ENCODE measurements at places on chromosomes 1 and 21. TPM values are rescaled to one million over a fixed set of nuclear protein-coding genes. Genes with fewer than 3 reads are reported as not detected.

DNA sequence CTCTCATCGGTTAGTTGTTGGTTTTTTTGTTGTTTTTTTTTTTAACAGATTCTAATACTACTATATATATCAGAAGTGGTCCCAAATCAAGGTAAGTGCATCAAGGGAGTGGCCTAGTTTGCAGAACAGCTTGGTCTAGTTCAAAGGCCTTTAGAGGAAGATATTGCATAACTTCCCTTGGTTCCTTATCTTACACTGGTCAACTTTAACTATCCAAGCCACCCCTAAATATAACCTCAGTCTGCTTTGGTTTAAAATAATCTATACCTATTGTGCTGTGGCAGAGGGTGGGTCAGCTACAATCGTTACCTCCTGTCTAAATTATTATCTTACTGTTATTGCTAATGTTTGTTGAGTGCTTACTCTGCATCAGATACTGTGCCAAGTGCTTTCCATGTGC is 6.9 kb downstream of the S100A12 start:
- DNase-seq, result no peak

- no peak for DNase-seq
Observed at GRCh38 chr1:221779771-221780170, 37.9 kb upstream of the DUSP10 start.

DNA sequence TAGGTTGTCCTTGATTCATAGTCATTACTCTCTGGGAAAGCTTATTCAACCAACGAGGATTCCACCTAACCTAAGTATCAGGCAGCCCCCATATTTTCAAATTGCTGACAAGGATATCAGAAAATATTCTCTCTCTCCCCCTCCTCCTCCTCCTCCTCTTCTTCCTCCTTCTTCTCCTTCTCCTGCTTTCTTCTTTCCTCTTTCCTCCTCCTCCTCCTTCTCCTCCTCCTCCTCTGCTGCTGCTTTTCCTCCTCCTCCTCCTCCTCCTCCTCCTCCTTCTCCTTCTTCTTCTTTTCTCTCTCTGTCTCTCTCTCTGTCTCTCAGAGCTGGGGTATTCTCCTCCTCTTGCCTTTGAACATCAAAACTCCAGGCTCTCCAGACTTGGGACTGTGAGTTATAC is 2.5 kb upstream of the IGSF9 start:
- DNase-seq, result no peak

DNA sequence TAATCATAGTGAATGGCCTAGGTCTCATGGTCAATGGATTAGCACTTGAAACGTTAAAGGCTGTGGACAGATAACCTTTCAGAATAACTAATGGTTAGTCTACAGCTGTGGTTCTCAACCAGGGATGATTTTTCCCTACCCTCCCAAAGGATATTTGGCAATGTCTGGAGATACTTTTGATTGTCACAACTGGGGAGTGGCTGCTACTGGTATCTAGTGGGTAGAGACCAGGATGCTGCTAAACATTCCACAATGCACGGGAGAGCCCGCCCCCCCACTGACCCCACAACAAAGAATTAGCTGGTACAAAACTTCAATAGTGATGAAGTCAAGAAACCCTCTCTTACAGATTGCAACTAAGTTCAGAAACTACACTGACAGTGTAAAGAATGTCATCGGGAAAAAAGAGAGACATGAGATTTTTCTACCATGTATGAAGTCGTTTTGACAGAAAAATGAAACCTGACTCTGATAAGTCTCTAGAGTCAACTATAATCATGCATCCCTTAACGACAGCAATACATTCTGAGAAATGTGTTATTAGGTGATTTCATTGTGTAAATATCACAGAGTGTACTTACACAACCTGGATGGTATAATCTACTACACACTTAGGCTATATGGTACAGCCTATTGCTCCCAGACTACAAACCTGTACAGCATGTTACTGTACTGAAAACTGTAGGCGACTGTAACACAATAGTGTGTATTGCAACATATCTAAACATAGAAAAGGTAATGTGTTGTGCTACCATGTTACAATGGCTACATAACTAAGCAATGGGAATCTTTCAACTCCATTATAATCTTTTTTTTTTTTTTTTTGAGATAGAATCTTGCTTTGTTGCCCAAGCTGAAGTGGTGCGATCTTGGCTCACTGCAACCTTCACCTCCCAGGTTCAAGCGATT is 49.7 kb upstream of the PRDX6 start:
- DNase-seq, result no peak

Gene PDC
- total RNA-seq, result not detected

DNA sequence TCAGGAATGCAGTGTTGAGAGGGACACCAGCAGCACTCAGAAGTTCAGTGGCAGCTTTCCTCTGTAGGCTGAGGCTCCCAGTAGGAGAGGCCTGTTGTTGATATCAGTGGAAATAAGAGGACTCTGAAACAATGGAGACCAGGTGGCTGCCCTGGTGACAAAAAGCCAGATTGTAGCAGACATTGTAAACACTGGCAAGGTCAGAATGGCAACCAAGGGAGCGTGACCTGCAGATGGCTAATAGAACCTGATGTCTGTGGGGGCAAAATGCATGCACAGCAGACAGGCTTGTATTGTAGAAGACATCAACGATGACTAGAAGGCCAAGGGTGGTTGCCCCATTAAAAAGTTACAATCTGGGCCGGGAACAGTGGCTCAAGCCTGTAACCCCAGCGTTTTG is 53.1 kb upstream of the GPR37L1 start:
- DNase-seq, result no peak

Gene CELF3
- not detected for total RNA-seq

Gene TRIM46
- total RNA-seq, result 9.6 TPM

- DNase-seq, result no peak
Observed at GRCh38 chr1:100721526-100722207, 2.1 kb downstream of the VCAM1 start.

GRCh38 chr1:64841330-64842065 is 96.6 kb downstream of the RAVER2 start:
- DNase-seq, result no peak

GRCh38 chr1:243890576-243890975 is 40.5 kb upstream of the AKT3 start:
- no peak for DNase-seq
